ENCODE measurements at places on chromosomes 12 and 14.

DNA sequence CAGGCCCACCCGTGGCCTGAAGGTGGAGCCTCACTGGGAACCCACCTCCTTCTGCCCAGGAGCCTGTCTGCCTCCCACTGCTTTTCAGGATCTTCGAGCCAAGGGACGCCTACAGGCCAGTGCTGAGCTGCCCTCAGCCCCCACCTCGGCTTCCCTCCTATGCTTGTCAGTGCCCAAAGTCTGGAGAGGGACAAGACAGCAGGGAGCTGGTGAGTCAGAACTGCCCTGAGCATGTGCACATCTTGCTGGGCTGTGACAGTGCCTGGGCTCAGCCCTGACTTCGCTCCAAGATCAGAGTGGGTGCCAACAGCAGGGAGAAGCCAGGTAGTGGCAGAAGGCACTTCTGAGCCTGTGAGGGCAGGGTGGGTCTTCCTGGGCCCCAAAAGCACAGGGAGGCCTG is 286.8 kb downstream of the AEBP2 start:
- DNase-seq = no peak

DNA sequence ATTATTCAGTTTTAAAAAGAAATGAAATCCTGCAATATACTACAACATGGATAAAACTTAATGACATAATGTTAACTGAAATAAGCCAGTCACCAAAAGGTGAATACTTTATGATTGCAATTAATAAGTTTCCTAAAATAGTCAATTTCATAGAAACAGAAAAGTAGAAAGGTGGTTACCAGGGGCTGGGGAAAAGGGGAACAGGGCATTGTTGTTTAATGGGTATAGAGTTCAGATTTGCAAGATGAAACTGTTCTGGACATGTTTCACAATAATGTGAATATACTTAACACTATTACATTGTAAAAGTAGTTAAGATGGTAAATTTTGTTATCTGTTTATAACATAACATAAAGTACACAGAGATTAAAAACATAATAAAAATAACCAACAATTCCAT is 550.9 kb downstream of the CCER1 start:
- DNase-seq = peak; percentile 68

- DNase-seq = no peak
These were observed 742.7 kb downstream of the VRK1 start for GRCh38 chr14:97539884-97540283.

GRCh38 chr14:71400871-71401321 is 493.6 kb downstream of the PCNX1 start:
- DNase-seq = peak; percentile 37

GRCh38 chr12:3976351-3976938 is 103.2 kb upstream of the PARP11 start:
- no peak for DNase-seq

DNA sequence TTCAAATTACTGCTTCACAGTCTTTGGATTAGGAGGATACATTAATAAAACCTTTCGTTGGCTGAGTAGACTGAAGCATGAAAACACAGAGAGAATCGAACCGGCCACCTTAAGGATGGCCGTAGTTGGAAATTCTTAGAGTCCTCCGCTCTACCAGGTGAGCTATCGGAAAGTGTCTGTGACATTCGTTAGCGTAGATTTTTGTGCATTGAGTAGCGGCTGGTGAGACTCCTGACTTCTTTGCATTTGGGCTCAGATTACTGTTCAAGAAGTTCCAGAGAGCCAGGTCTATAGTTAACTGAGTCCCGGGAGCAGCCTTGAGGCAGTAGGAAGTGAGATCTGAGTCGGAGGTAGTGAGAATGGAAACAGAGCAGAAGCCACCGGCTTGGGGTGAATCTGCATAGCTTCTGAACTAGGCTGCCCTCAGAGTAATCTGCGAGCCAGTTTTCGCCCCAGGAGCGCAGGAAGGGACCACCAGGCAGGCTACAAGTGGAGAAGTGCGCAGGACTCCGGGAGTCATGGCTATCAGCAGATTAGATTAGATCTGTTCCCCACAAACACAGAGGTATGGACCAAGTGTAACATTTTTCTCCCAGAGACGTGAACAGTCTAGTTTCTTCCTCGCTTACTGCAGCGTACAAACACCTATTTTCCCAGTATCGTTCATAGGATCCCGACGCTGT is 11.0 kb downstream of the OR6S1 start:
- DNase-seq = peak; percentile 54

- DNase-seq = no peak
These were observed 72.5 kb upstream of the NOS1 start for GRCh38 chr12:117433878-117434277.

DNA sequence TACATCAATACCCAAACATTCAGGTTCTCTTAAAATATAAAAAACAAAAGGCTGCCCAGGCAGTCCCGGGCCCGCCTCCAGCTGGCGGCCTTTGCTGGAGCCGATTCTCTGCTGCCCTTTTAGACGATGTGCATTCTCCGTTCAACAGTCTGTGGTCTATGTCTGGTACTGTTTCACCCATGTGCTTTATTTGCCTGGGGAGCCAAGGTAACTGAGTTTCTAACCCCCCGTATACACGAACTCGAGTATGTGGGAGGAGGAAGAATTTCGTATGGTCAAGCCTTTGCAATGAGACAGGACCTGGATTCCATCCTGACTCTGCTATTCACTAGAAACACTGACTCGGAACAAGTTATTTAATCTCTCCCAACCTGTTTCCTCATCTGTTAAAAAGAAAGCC is 54.1 kb upstream of the GPR68 start:
- no peak for DNase-seq

GRCh38 chr14:20658246-20658645 is 16.8 kb upstream of the OR6S1 start:
- DNase-seq = no peak

DNA sequence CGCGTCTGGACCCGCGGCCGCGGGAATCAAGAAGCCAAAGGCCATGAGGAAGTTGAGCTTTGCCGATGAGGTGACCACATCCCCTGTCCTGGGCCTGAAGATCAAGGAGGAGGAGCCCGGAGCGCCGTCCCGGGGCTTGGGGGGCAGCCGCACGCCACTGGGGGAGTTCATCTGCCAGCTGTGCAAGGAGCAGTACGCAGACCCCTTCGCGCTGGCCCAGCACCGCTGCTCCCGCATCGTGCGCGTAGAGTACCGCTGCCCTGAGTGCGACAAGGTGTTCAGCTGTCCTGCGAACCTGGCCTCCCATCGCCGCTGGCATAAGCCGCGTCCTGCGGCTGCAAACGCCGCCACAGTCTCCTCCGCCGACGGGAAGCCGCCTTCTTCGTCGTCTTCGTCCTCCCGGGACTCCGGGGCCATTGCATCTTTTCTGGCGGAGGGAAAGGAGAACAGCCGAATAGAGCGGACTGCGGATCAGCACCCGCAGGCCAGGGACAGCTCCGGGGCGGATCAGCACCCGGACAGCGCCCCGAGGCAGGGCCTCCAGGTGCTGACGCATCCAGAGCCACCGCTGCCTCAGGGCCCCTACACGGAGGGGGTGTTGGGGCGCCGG is 1.0 kb downstream of the INSM2 start:
- peak; percentile 57 for DNase-seq

DNA sequence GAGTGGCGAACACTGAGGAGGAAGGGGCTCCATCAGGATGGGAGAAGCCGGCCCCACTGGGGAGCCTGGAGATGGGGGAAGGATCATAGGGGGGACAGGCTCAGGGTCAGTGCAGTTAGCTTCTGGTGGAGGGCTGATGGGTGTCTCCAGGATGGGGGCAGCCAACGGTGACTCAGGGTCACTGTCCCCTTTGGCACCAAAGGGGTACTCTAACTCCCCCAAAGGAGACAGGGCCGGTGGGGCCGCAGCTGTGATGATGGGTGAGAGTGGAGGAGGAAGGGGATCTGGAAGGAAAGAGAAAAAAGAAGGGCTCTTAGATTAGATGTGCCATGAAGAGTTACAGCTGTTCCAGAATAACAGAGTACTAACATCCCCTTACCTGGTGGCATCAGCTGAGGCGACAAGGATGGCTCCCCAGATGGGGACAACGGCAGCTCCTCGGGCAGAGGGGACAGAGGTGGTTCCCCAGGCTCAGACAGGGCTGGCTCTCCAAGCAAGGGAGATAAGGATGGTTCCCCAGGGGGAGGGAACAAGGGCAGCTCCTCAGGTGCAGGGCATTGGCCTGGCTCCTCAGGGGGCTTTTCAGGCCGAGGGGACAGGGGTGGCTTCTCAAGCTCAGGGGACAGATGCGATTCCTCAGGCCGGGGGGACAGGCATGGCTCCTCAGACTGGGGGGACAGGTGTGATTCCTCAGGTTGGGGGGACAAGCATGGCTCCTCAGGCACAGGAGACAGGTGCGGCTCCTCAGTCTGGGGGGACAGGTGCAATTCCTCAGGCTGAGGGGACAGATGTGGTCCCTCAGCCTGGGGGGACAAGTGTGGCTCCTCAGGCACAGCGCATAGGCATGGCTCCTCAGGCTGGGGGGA is 9.9 kb downstream of the KMT2D start:
- no peak for DNase-seq

DNA sequence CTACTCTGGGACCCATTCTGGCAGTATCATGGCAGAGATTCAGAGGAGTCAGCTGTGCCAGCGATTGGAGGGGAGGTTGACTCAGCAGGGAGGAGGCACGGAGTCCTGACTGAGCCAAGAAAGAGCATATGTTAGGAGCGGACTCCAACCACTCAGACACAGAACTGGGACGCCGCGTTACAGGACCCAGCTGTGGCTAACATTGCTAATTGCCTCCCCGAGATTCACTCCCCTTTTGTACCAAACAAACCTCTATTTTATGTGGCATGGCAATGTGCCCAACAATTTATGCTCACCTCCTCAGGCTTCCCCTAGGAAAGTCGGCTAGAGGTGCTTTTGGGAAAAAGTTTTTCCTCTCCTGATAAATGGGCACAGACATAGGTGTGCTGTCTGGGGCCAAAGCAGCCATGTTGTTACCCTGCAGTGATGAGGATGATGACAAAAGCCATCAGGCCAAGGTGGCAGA is 15.2 kb upstream of the CLIP1 start:
- DNase-seq = no peak

DNA sequence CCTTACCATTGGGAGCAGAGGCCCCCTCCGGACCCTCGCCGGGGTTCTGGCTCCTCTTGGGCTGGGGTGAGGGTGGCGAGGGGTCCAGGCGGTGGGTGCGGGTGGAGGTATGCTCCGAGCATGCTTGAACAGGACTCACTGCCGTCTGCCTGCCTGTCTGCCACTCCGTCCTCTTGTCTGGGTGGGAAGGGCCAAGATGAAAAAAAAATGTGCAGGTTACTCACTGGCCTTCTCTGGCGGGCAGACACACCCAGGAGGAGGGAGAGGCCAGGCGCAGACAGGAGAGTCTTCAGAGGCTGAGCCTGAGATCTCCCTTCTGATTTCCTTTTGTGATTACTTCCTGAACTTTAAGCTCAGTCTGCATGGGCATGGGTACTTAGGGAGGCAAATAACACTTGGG is 76.1 kb downstream of the STON2 start:
- DNase-seq = no peak

DNA sequence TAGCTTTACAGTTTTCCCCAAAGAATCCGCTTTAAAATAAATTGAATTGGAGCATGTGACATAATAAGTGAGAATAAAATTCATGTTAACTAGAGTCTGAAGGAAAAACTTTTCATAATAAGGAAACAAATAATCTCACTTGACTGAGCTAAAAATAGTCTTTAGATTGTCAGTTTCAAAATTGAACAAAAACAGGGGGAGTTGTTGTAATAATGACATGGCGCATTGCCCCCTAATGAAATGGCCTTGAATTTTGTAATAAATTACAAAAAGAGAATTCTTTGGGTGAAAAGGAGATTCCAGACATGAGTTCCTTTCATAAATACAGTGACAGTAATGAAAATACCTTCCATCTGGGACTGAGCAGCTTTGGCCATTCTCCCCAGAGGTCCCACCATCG is 178.6 kb downstream of the EFCAB11 start:
- no peak for DNase-seq

- DNase-seq = peak; percentile 73
These were observed 35.1 kb downstream of the EIF2S3B start for GRCh38 chr12:10540776-10541205.

- DNase-seq = no peak
These were observed 68.4 kb downstream of the DPF3 start for GRCh38 chr14:72825486-72825885.

DNA sequence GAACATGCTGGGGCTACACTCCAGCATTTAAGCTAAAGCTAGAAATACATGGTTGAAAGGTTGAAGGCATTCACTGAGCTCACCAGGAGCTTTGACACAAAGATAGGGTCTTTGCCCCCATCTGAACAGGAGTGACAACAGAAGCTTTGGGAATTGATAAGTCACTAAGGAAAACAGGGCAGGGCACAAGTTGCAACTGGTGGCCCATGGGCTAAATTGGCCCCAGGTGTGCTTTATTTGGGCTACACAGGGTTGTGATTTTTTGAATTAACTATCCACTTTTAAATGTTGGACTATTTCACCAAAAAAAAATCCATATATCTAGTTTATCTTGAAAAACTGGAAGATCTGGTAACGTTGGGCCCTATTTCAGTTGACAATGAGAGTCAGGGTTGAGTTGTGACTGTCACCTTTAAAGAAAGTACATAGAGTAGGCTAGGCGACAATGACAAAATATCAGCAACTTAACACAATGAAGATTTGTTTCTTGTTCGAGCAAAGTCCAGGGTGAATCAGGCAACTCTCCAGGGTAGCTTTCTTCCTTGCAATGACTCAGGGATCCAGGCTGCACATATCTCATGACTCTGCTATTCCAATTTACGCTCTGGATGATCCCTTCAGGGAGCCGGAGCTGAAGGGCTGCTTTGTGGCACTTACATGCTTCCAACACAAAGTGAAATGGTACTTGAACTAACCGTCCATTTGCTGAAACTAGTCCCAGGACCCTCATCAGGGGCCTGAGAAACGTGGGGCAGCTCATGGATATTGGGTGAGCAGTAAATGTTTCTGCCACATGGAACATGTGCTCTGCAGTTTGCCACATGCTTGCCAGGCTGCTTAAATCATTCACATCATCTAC is 13.3 kb upstream of the EIF4B start:
- DNase-seq = no peak

DNA sequence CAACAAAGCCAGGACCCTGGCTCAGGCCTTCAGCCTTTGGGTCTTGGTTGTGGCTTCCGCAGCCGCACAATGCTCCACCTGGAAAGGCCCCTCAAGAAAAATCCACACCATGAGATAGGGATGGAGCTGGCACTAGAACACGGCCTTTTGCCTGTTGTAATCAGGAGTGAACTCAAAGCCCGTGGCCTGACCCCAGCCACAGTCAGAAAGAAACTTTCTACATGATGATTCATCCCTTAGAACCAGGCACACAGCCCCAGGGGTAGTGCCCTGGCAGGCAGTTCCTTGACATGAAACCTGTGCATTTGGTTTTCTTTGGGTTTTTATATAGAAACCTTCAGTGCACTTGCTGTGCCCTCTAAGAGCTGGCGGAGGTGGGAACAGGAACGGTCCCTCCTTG is 5.1 kb downstream of the CLMN start:
- DNase-seq = peak; percentile 85

GRCh38 chr14:91829511-91829910 is 37.8 kb downstream of the TC2N start:
- DNase-seq = no peak

All from MV-4-11 (cell line).